ENCODE measurements at places on chromosomes 3 and 15.

GRCh38 chr15:66899555-66900350 lies 165.6 kb upstream of the SMAD3 start:
- no peak for DNase-seq

GRCh38 chr15:77688266-77688665 lies 55.6 kb upstream of the LINGO1 start:
- no peak for DNase-seq

GRCh38 chr15:75751891-75752290 lies 39.2 kb upstream of the CSPG4 start:
- DNase-seq, result no peak

DNA sequence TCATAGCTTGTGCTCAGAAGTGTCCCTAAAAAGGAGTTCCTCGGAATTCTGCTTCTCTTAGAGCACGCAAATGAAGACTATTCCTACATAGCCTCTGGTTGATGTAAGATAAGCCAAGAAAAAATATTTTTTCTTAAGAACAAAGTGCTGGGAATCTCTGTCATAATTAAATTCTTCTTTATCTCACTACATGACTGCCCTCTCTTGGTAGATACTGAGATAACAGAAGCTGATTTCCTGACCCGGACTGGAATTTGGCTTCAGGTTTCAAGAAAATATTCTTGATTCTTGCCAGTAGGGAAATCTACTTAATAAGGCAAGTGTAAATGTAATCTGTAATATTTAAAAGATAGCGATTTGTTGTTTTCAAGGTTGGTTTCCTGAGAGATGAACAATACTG lies 31.3 kb upstream of the SETMAR start:
- DNase-seq, result no peak

- no peak for DNase-seq
Observed at GRCh38 chr15:67195305-67195704, 59.2 kb downstream of the AAGAB start.

- no peak for DNase-seq
Observed at GRCh38 chr3:184642631-184643285, 69.1 kb downstream of the MAGEF1 start.

DNA sequence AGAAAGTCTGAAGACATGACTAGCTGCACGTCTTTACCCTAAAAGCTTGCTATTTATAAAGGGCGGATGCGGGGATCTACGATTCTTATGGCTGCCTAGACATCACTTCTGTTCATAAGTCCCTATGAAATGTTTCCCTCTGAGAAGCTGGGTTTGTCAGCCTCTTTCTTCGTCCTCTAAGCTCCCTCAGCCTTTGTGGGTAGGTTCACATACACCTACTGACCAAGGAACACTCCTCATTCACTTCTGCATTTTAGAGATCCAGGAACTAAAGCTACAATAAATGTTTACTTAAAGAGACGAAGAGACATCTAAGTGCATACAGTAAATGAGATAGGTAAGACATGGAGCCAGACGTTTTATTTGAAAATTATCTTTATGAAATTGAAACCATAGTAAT lies 16.7 kb upstream of the RAMAC start:
- DNase-seq, result no peak

DNA sequence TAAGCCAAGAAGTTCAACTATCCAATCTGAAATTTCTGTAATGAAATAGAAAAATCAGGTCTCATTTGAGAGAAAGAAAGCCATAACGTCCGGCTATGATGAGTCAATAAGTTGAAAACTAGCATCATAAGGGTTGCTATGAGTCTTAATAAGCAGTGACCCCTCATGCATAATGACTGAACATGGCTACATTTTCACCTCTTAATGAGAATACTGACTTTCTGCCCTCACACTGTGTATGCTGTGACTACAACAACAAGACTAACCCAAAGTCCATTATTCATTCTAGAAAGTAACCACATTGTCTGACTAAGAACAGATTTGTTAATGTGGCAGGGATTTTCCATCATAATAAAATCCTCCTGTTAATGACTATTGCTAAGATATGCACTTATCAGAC lies 884.0 kb upstream of the CADM2 start:
- DNase-seq, result no peak

DNA sequence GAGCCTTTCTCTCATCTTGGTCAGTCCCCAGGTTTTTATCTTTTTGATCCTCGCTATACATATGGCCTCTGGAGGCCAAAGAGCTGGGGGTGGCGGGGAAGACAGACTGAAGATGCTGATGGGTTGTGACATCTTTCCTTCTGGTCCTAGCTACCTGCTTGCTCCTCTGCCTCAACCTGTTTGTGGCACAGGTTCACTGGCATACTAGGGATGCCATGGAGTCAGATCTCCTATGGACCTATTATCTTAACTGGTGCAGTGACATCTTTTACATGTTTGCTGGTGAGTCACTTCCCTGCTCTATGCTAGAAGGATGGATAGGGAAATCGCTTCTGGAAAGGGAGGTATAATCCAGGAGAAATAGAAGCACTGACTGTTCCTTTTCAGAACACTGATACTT lies 8.8 kb downstream of the TMEM202 start:
- DNase-seq, result no peak

GRCh38 chr3:126351771-126352475 lies 5.3 kb downstream of the KLF15 start:
- no peak for DNase-seq

DNA sequence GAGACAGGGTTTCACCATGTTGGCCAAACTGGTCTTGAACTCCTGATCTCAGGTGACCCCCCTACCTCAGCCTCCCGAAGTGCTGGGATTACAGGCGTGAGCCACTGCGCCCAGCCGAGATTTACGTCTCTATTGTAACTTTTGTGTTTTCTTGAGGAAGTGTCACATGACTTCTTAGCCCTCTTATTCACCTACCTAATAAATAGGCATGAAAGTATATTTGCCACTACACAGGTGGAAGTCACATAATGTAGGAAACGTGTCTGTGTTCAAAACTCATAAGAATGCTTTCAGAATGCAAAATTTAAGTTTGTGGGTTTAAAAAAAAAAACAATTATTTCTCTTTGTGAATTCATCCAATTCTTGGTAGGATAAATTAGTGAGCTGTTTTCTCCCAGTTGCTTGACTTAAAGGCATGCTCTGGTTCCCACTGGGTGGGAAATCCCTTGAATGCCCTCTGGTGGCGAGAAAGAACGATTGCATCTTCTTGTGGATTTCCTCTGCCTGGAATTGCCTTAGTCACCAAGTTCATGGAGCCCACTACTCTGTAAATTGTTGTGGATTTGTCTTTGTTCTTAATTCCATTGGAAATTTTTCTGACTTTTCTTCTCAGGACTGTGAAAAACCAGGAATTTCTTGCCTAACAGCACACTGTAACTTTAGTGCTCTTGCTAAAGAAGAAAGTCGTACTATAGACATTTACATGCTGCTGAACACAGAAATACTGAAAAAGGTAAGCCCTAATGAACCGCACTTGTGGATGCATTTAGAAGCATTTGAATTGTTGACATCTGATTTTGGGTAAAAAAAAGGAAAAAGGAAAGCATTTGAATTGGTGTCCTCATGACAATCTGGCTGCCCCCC lies 82.2 kb upstream of the CTDSPL start:
- peak; percentile 28 for DNase-seq

DNA sequence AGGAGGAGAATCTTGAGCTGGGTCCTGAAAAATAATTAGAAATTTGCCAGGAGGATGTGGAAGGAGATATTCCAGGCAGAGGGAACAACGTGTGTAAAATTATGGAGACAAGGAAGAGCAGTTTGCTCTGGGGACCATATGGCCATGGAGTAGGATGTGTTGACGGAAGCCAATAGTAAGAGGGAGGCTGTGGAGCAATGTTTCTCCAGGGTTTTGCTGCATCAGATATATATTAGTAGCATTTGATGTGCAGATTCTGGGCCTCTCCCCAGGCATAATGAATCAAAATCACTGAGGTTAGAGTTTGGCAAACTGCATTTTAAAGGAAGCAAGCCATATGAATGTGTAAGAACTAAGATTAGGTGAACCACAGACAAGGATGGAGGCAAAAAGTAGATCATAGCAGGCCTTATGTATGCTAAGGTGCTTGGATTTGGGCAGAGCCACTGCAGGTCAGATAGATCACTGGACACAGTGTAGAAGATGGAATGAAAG lies 192.9 kb upstream of the IL12A start:
- DNase-seq, result no peak

DNA sequence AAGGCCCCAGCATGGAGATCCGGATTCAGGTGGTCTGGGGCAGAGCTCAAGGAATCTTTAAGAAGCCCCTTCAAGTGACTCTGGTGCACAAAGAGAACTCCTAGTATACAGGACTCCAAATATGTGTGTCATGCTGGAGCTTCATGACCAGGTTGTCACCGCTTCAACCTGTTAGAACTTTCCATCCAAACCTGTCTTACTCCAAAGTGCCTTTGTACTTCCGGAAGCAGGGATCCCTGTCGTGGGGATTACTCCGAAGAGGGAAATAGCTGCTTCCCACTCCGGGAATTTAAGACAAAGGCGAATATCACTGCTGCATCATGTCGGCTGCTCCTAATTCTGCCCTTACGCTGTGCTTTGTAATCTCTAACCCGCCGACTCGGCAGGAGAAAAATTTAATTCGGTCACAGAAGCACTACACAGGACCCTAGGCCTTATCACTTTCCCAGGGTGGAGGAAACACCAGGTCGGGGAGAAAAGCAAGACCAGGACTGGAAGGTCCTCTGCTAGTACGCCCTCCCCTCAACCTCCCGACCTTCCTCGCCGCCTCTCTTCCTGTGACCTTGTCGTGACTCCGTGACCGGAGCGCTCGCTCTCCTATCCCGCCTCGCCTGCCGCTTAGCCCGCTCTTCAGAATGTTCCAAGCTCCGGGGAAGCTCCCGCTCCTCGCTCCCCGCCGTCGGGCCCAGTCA lies 730 bp downstream of the HIGD1A start:
- DNase-seq, result peak; percentile 23

DNA sequence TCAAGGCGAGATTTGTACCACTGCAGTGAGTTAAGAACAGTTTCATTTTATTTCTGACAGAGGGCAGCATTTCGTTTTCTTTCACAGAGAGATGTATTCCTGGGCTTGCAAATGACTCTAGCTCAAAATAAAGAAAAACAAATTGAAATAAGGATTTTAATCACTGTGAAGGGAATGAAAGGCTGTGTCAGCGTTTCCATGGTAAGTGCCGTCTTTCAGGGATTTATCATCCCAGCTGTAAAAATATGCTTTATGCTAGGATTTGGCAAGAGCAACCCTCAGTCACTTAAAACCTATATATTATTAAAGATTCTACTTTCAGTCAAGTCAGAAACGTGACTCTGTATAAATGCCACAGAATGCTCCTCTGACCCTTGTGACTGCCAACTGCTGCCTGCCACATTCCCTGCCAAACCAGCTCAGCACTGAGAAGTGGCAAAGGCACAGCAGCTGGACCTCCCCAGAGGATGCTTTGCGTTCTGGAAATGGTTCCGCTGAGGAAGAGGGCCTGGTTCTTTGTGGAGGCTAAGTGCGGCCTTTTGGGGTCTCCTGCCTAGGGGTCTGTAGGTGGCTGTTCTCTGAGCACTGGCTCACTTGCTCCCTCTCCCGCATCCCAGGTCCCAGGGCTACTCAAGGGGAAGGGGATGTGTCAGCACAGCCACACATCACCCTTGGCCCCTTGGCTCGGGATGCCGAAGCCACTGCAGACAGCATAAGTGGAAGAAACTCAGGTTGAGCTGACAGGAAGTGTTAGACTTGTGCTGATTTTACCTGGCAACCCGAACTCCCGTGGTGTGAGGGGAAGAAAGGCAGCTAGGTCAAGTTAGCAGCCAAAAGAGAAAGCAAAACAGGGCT lies 56.6 kb upstream of the POMGNT2 start:
- peak; percentile 62 for DNase-seq

DNA sequence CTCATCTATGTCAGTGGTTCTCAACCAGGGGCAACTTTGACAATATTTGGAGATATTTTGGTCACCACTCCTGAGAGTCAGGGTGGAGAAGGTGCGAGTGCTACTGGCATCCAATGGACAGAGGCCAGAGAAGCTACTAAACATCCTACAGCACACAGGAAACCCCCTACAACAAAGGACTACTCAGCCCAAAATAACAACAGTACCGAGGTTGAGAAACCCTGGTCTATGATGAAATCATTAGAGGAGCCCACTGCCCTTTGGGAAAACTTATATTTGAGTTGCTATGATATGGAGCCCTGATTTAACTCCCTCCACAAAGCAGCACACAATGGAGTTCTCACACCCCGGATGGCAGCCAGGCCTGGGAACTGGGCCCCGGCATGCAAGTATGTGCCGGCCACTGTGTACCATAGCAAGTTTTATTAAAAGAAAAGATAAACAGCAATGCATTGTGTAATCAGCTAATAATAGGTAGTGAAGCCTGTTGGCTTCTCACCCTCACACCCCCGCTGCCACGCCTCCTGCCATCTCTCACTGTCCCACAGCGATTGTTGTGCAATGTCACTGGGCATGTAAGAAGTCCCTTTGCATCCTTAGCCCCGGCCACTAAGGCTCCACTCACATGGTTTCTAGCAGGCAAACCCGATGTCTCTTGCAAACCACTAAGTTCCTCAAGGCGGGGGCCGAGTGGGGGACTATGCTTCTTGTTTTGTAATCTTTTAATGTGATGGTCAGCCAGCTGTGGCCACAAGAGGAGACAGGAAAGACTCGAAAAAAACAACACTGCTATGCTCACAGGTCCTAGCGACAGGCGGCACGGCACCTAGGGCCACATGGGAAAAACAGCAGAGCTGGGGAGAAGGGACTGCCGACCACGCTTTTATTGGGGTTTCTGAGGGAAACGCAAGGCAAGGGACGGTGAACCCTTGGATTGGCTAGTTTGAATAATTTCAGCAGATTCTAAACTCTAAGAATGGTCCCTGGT lies 110.0 kb downstream of the AQP9 start:
- DNase-seq, result no peak

DNA sequence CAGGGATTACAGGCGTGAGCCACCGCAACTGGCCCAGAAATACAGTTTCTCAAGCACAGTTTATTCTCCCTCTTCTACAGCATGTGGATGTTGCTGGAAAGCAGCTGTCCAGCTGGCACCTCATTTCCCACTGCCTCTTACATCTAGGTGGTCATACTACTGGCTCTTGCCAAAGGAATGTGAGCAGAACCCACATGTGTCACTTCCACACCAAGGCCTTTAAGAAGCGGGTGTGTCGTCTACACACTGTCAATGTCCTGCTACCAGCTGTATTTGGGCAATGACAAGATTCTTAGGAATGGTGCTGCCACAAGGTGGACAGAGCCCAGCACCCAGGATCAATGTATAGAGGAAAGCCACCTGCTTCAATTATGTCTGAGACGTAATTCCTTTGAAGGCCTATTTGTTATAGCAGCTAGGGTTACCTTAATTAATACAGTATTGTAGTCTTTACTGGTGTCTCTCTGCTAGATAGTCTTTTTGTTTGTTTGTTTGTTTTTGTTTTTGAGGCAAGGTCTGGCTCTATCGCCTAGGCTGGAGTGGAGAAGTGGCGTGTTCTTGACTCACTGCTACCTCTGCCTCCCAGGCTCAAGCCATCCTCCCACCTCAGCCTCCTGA lies 15.1 kb upstream of the RAB7A start:
- DNase-seq, result no peak

GRCh38 chr3:45227946-45228345 lies 1.9 kb upstream of the TMEM158 start:
- no peak for DNase-seq

DNA sequence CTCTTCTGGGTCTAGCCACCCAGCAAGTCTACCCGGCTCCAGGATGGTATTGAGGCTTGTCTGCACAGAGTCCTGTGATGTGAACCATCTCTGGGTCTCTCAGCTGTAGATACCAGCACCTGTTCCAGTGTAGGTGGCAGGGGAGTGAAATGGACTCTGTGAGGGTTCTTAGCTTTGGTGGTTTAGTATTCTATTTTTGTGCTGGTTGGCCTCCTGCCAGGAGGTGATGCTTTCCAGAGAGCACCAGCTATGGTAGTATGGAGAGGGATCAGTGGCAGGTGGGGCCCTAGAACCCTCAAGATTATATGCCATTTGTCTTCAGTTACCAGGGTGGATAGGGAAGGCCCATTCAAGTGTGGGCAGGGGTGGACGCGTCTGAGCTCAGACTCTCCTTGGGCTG lies 283.4 kb upstream of the LYSMD4 start:
- DNase-seq, result no peak

Data from CD4-positive, alpha-beta T cell treated with Interleukin-15 for 4 hours (primary cell).